Subcutaneous adipose tissue (tissue), 4 donors: ENCODE measurements at places on chromosomes 1 and 21. TPM values are rescaled to one million over a fixed set of nuclear protein-coding genes. Genes with fewer than 3 reads are reported as not detected.

Gene ECM1
- 34.6 TPM for total RNA-seq

Gene RIPPLY3
- not detected for total RNA-seq

Gene CCDC17
- total RNA-seq = 1.0 TPM

Gene SMIM34
- 2.4 TPM for total RNA-seq

Gene HTR6
- not detected for total RNA-seq

Gene TIE1
- 147 TPM for total RNA-seq

Gene SYF2
- 81.7 TPM for total RNA-seq

Gene RXFP4
- total RNA-seq = not detected

Gene RAB3GAP2
- total RNA-seq = 23.9 TPM
